Non-pigmented ciliary epithelial cell (primary cell): ENCODE measurements at places on chromosomes 4 and X.

DNA sequence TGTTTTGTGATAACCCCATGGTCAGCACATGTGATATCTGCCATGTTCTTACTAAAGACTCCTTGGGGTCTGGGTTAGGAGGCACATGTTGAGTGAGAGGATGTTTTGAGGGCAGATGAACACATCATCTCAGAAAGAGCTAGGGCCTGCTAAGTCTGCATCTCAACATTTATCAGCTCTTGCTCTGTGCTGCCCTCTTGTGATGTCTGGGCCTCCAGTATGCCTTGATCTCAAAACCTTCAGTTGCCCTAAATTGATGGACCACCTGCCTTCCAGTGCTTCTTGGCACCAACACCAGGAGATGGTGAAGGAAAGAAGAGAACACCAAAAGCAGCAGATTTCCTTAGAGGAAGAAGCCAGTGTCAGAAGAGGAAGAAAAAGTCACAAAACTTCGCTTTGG, 22.5 kb downstream of the MID1 start:
- no peak for DNase-seq

DNA sequence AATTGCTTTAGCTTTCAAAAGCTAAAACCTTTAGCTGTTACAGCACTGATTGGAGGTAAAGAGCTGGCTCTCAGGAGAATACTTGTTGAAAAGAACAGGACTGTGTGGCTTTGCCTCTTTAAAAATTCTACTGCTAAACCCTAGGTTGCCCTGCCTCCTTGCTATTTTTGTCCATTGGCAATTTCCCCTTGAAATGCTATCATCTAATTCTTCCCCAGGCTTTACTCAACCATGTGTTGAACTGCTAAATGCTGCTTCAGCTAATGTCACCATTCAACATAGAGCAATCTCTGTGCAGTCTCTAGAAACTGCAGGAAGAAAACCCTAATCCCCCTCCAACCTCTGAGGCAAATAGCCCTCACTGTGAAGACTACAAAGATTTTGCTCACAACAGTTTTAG, 203.7 kb upstream of the ARX start:
- no peak for DNase-seq

DNA sequence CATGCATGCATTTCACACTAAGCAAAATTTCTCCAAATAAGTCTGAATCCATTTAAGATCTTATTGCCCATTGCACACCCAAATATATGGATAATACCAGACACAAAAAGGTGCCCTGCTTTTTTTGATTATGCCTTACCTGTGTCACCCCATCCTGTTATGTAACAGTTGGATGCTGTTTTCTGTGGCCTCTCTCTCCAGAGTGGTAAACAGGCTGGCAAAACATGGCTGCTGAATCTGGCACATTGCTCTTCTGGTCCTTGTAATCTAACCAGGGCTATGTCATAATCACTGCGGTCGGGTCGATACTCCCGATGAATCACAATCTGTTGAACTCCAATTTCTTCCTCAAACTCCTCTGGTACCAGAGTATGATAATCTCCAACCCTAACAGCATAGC, 70.1 kb downstream of the PRSS12 start:
- DNase-seq, result no peak

GRCh38 chr4:133270021-133270570, 121.0 kb downstream of the PCDH10 start:
- DNase-seq, result no peak

GRCh38 chr4:159097144-159097543, 5.7 kb upstream of the RAPGEF2 start:
- DNase-seq, result no peak

- peak; percentile 84 for DNase-seq
These were observed 279.3 kb upstream of the DIPK2B start for GRCh38 chrX:45479835-45480422.

- no peak for DNase-seq
These were observed 272.2 kb upstream of the RASGEF1B start for GRCh38 chr4:81743731-81744435.
